ENCODE measurements at places on chromosomes 11 and 22.

- DNase-seq: peak; percentile 13
These were observed 5.2 kb upstream of the MAP6 start for GRCh38 chr11:75673977-75674582.

- DNase-seq: no peak
These were observed 4.3 kb downstream of the ZC3H7B start for GRCh38 chr22:41305646-41306045.

GRCh38 chr11:71421392-71421950 is 26.7 kb downstream of the DHCR7 start:
- DNase-seq: no peak

GRCh38 chr11:66289548-66290329 is 796 bp upstream of the YIF1A start:
- peak; percentile 92 for DNase-seq

DNA sequence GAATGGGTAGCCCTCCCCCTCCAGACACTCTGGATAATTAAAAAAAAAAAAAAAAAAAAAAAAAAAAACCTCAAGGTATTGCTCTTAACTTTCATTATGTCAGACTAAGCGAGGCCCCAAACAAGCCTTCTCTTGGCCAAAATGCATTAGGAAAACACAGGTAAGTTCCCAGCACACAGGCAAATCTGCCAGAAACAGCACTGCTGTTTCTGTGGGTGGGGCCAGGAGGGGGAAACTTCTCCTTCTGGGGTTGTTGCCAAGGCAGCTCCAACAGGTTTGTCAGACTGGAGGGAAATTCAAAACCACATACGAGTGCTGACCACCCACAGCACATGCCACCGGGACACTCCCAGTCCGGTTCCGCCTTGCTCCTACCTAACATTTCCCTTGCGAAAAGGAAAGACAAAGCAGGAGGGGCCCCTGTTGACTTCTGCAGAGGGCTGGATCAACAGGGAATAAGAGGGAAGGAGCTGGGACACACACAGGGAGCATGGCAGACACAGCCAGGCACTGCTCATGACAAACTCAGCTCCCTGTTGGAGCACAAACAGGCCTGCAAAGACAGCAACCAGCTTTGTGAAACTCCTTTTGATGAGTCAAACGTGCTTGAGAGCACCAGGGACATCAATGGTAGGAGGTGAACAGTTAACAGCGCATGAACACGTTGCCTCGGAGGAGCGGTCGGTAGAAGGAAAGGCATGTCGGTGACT is 55.0 kb downstream of the MYH9 start:
- DNase-seq: peak; percentile 90

- no peak for DNase-seq
These were observed 6.7 kb upstream of the NLRX1 start for GRCh38 chr11:119161871-119162270.

DNA sequence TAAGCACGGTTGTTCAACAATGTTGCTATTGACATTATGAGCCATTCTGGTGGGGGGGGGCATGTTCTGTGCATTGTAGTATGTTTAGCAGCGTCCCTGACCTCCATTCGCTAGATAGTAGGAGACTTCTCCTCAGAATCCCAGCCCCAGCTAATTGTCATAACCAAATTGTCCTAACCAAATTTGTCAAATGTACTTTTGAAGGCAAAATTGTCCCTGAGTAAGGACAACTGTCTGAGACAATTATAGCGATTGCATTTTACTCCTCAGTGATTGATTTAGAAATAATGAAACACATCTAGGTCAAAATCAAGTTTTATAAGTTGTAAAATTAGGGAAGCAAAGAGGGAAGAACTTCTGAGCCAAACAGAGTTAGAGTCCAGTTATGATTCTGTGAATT is 541.8 kb upstream of the CHORDC1 start:
- DNase-seq: no peak

GRCh38 chr11:17897495-17897894 is 115.4 kb downstream of the SERGEF start:
- DNase-seq: no peak

GRCh38 chr11:1288426-1289151 is 20.8 kb downstream of the TOLLIP start:
- DNase-seq: no peak

DNA sequence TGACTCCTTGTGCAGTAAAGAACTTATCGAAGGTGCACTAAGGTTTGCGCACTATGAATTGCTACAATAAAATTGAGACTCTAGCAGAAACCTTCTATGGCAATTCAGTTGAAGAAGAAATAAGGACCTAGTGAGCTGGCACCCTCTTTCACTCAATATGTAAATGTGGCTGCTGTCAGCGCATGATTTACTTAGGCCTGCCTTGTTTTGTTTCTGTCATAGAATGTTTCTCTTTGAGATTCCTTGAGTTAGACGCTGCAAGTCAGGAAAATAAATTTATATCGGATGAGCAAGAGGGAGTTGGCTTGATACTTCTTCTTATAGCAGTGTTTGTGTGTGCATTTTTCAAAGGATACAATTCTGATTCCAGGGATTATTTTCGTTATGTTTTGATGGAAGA is 322.1 kb downstream of the BLID start:
- DNase-seq: peak; percentile 31

- DNase-seq: peak; percentile 45
These were observed 189.9 kb downstream of the ARHGAP42 start for GRCh38 chr11:100876815-100877520.

Measured in tongue (tissue), 3 donors.